ENCODE measurements at places on chromosomes 6 and 20.

GRCh38 chr6:119497988-119498727 is 148.6 kb upstream of the MAN1A1 start:
- DNase-seq, result no peak

DNA sequence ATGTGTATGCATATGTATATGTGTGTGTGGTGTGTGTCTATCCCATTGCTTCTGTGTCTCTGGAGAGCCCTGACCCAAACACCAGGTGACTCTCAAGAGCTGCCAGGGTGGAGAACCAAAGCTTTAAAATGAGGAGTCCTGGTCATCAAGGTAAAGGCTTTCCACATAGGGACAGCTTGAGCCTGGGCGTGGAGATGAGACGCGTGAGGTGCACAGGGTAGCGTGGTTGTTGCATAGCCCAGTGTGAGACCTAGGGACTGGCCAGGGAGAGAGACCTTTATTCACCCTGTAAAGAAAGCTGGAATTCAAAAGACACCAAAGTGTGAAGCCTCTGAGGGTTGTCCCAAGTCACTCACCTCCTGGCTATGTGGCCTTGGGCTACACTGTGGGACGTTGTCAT is 149.1 kb downstream of the SYCP2 start:
- no peak for DNase-seq

DNA sequence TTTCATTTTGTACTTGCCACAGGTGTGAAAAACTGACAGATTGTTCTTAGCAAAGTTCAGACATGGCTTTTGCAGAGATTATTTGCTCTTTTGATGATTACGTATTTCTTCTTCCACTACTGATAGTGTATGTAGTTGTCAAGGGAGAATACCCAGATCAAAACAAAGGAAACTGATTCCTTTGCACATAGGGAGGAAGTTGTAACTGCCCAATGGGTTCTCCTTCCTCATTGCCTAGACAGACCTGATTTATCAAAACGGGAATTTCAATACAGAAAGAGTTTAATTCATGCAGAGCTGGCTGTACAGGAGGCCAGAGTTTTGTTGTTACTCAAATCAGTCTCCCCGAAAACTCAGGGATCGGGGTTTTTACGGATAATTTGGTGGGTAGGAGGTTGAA is 214.7 kb downstream of the BCAS1 start:
- DNase-seq, result no peak

DNA sequence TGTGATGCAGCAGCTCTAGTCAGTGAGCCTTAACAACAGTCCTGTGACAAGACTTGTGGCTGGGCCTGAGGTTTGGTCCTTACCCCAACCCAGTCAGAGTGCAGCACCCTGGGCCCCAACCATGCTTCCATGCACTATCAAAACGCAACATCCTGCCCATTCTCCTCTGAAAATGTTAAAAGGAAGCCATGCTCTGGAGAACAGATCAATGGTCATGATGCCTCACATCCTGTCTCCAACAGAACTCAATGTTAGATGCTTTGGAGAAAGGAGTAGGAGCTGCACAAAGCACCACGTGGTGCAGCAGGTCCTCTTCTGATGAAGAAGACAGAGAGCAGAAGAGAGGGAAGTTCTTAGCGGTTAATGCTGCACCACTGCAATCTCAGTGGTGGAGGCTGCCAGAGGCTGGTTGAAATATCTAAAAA is 41.9 kb downstream of the TRAM2 start:
- no peak for DNase-seq

- DNase-seq, result no peak
Observed at GRCh38 chr20:58436868-58437645, 48.0 kb downstream of the VAPB start.

DNA sequence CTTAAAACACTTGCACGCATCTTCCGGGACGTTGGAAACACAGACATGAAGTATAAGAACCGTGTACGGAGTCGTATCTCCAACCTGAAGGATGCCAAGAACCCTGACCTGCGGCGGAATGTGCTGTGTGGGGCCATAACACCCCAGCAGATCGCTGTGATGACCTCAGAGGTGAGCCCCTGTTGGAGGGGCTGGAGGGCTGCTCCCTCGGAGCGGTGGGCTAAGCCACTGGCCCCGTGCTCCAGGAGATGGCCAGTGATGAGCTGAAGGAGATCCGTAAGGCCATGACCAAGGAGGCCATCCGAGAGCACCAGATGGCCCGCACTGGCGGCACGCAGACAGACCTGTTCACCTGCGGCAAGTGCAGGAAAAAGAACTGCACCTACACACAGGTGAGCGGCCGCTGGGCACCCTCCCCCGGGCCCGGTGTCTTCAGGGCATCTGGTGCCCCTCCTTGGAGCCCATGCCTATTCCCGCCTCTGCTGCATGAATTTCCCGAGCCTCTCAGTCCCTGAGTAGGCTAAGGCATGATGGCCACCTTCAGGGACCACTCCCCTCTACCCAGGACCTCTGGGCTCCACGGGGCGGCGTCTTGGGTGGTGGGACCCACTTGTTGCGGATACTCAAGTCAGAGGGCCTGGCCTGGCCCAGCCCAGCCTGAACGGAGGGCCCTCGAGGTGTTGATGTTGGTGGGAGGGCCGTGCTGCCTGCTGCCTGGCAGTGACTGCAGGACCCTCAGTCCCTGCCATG is 7.4 kb downstream of the TCEA2 start:
- DNase-seq, result no peak

GRCh38 chr6:70874181-70874913 is 82.5 kb downstream of the B3GAT2 start:
- DNase-seq, result no peak

- DNase-seq, result no peak
Observed at GRCh38 chr6:166494757-166495486, 91.6 kb downstream of the RAMACL start.

- peak; percentile 8 for DNase-seq
Observed at GRCh38 chr6:78942446-78942845, 75.1 kb downstream of the IRAK1BP1 start.

GRCh38 chr20:36856195-36856594 is 19.7 kb upstream of the TLDC2 start:
- peak; percentile 86 for DNase-seq

GRCh38 chr20:10115021-10115420 is 80.2 kb downstream of the ANKEF1 start:
- peak; percentile 73 for DNase-seq

GRCh38 chr20:17625246-17626051 is 55.6 kb downstream of the DSTN start:
- DNase-seq, result no peak

- DNase-seq, result no peak
Observed at GRCh38 chr6:43088654-43089056, 12.5 kb downstream of the PTK7 start.

GRCh38 chr6:108175592-108176279 is 9.9 kb downstream of the NR2E1 start:
- no peak for DNase-seq

DNA sequence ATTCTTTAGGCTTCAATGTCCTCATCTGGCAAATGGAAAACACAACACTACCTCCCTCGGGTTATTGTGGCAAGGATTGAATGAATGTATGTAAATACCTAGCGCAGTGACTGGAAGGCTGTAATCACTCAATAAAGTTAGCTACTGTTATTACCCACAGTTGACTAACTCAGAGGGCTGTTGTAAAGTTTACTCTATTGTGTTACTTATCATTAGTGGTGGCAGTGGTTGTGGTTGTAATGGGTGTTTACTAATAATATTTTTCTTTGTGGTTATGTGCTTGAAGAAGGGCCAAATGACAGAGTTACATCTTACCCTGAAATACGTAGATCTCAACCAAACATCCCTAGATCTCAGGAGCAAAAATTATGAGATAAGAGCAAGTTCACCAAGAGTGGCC is 42.0 kb upstream of the PXDC1 start:
- DNase-seq, result no peak

DNA sequence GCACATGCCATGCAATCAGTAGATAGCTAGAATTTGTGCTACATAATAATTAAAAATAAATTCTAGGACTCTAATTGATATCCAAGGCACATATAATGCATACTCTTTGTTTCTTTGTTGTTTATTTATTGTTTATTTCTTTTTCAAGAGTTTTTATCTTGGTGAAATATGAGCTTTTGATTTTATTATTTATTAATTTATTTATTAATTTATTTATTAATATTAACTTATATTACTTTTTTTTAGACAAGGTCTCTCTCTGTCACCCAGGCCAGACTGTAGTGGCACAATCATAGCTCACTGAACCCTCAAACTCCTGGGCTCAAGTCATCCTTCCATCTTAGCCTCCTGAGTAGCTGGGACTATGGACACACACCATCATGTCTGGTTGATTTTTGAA is 519.9 kb downstream of the HAO1 start:
- no peak for DNase-seq

DNA sequence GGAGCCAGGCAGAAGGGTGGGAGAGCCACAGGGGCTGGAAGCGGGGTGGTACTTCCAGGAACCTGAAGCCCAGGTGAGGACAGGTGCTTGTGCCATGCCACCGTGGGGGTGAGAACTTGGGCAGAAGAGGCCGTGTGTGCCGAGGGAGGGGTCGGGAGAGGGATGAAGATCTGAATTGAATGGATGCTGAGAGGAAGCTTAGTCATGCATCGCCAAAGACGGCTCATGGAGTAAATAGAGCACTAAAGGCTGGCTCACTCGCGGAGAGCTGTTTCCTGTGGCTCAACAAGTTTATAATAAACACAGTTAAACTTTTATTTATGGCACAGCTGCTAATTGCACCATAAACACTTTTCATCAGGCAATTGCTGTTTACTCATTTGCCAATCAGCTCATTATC is 21.7 kb upstream of the MYT1 start:
- peak; percentile 26 for DNase-seq

DNA sequence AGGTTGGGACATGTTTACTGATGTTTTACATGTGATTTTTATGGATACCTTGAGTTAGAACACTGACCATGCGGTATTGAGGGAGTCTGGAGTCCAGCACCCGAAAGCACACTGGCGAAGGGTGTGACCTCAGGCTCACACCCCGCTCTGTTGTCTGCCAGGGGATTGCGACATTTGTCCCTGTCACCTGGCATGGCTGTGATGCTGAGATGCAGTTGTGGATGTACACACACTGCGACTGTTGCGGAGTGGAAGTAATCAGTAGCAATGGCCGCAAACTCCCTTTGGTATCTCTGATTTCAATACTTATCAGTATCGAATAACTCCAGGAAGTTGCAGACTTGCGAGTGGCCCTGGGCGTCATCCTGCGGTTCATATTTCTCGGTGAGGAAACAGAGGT is 43.2 kb downstream of the CDH4 start:
- no peak for DNase-seq

DNA sequence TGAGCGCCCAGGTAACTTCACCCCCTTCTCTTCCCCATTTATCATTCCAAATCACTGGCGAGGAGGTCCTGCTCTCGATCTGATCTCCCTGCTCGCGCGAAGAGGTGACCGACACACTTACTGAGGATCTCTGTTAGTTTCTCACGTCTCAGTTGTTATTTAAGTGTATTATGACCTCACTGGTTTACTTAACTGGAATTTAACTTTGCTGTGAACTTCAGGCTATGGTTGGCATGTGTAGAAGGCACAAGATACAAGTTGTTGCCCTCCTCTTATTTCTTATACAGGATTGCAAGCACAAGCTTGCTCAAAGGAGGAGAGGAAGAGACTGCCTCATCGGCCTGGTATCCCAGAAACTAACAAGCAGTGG is 1.2 kb downstream of the RNF217 start:
- DNase-seq, result no peak

DNA sequence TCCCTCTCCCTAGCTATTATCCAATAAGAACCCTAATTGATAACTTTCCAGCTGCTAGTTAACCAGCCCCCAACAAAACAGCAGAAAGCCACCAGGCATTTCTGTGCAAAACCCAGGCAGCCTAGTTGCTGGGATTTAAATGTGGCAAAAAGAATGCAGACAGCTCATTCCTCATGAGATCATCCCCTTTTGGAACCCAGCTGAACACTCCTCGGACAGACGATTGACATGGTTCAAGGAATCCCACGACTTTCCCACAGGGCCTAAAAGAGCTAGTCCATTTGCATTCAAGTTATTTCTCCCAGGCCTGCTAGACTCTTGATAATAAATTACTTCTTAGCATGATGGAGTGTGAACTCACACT is 24.0 kb downstream of the JAG1 start:
- DNase-seq, result no peak

GRCh38 chr6:92231171-92231701 is 1188.1 kb downstream of the EPHA7 start:
- no peak for DNase-seq

- no peak for DNase-seq
Observed at GRCh38 chr6:165632194-165632593, 30.8 kb downstream of the PDE10A start.

- DNase-seq, result peak; percentile 64
Observed at GRCh38 chr6:159760602-159761057, 1.2 kb upstream of the ACAT2 start.

- no peak for DNase-seq
Observed at GRCh38 chr6:150005761-150006651, 19.3 kb downstream of the RAET1L start.

DNA sequence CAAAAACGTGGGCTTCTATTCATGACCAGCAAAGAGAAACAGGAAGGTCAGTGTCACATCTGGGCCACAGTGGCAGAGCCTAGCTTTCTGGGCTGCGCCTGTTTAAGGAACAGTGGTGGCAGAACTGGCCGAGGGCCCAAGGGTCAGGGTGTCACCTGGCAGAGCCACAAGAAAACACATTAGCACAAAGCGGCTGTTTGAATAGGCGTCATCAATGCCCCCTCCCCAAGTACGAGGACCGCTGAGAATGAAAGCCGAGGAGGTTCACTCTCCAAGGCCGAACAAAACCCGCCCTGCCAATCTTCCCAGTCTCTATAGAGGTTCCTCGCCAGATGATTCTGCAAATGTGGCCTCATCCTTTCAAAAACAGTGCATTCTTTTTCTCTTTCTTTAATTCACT is 125.2 kb upstream of the TRAF3IP2 start:
- no peak for DNase-seq

DNA sequence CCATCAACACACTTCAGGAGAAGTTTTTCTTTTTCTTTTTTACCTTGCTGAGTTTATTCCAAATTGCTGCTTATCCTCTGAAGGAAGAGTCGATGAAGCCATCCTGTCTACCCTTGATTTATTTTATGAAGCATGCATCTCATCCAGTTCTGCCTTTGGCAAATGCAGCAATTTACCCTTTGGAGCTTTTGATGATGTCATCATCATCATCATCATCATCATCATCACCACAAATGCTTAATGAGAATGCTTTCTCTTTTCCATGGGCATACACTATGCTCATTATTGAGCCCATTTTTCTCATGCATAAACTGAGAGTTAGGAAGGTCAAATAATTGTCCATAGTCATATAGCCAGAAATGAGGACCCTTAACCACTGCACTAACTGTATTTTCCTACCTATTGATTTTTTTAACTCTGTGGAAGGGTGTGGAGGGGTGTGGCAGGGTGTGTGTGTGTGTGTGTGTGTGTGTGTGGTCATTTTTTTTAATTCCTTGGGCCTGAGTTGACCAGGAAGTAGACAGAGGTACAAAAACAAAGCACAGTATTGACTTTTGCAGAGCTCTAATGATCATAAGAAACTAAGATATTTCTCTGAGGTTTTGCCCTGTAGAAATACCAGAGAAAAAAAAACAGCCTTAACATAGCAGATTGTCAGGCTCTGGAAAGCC is 82.8 kb downstream of the COL9A1 start:
- DNase-seq, result no peak
